NCI-H1105 treated with DMSO at 0.1 percent for 48 hours (cell line): ENCODE measurements at places on chromosomes 4 and X.

DNA sequence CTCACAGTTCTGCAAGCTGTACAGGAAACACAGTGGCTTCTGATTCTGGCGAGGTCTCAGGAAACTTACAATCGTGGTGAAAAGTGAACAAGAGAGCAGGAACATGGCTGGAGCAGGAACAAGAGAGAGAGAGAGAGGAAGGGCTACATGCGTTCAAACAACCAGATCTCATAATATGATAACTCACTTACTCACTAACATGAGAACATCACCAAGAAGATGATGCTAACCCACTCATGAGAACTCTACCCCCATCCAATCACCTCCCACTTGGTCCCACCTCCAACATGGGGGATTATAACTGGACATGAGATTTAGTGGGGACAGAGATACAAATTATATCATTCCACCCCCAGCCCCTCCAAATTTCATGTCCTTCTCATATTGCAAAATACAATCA is 9.8 kb upstream of the TLR1 start:
- no peak for DNase-seq

- no peak for DNase-seq
Observed at GRCh38 chr4:164207460-164207859, 546.5 kb upstream of the SMIM31 start.

DNA sequence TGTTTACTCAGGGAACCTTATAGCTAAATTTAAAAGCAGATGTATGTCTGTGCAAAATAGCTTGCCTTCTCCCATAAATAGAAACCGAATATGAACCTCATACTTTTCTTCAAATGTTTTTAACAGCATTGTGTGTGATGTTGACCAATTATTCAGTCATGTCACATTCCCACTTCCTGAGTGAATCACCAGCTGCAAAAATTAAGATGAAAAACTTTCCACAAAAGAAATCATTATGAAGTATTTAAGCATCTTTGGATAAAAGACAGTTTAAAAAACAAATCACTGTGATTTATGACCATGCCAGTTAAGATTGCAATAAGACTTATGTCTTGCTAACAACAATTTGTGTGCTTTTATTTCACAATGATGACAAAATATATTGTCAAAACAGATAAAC is 220.1 kb downstream of the PDGFC start:
- no peak for DNase-seq

DNA sequence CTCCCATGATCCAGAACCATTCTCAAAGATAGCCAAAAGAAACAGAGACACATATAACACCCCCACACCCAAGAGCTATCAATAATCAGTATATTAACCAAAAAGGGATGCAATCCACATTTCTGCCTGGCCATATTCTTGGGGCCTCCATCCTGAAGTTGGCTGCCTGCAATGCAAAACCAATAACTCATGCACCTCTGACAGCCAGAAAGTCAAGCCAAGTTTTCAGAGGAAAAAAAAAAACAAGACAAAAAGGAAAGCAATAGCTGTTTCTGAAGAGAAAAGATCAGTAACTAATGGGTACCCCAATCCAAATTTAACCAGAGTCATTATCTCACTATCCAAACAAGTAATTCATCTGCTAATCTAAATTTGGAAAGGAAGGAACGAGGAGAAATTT is 7.3 kb upstream of the PRDM5 start:
- DNase-seq: no peak

GRCh38 chr4:107937040-107937439 is 5.7 kb downstream of the CYP2U1 start:
- DNase-seq: no peak
